ENCODE measurements at places on chromosomes 12 and 14.

DNA sequence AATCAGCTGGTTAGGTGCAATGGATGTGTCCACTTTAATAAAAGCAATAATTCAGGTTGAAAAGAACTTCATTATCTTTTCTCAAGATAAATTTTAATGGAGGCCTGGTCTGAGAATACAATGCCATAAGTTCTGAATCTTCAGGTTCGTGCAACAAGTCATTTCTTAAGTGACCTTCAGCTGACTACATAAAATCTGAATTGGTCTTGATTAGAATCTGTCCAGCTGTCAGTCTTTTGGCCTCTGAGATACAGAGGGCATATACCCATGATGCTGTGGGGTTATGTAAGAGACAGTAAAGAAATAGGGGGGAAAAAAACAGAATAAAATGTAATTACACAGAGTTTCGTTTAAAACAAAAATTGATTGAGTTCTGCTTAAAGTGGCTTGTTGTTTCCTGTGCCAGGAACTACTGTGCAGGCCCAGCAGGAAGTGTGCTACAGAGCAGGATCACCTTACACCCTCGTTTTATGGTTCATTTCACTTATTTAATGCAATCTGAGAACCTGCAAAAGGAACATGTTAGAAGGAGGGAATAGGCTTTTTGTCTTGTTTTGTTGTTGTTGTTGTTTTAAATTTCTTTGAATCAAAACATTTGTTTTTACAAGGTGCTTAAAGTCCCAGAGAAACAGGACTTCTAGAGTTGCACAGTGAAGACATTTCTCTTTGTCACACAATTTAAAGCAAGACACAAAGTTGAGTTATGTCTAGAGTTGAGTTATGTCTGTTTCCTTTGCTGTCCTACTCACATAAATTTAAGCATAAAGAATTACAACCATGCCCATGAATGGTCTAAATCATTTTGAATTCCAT lies 64.2 kb downstream of the LGR5 start:
- peak; percentile 76 for DNase-seq

- DNase-seq = no peak
These were observed 108.6 kb upstream of the FZD10 start for GRCh38 chr12:130053651-130054069.

- no peak for DNase-seq
These were observed 32.8 kb upstream of the KLHL42 start for GRCh38 chr12:27747111-27747820.

DNA sequence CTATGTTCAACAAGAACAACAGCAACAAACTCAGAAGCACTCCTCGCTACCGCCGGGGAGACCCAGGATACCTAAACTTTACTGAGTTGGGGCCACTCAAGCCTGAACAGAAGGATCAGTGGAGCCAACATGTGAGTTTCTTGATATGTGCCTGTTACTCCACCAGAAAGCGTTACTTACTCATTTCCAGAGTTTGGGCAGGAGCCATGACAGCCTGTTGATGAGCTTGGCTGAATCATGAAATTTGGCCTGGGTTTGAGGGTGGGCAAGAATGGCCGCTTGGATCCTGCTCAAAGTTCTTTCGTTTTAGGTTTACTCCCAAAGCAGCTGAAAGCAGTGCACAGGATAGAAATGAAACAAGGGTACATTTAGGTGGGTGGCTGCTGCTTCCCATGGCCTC lies 12.0 kb upstream of the GALNT6 start:
- DNase-seq = no peak

DNA sequence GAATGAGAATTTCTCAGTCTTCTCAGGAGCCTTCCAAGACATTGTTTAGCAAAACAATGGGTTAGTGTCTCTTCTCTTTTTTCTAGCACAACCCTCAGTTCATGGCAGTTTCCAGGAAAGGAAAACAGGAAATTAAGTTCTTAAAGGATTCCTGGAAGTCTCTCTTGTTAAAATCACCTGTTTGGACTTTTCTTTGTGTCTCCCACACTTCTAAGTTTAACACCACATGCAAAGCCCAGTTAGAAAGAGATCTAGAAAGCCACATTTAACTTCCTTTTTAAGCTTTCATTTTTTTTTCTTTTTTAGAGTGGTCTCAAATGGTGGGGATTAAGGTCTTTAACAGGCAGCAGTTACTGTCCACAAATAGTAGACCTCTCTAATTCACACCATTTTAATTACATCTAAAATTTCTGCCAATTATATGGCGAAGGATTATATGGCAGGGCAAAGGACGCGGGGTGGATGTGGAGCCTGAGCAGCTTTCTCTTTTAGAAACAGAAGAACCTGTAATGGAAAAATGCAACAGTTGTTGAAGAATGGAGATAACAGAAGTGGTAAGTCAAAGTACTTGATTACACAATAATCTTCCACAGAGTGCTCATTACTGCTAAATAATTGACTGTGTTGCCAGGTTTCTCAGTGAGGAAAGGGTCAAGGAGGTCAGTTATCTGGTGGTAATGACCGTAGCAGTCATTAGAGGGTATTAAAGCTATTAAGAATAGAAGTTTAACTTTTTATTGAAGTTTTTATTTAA lies 298.6 kb downstream of the AKAP6 start:
- no peak for DNase-seq

DNA sequence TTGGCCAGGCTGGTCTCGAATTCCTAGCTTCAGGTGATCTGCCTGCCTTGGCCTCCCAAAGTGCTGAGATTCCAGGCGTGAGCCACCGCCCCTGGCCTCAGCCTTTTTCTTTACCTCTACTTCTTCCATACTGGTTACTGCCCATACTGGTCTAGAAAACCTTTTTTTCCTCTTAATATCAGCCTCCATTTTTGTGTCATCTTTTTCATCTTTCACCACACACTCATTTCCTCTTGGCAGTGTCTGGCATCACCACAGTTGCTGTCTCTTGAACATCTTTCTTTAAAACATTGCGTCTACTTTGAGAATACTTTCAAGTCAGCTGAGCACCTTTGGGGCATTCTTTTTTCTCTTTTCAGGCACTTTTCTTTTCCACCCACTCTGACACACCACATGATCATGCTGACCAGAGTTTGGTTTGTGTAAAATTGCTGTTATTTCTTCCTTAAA lies 32.7 kb downstream of the DDX47 start:
- no peak for DNase-seq

- DNase-seq = no peak
These were observed 94.4 kb downstream of the CRACR2A start for GRCh38 chr12:3658327-3659163.

DNA sequence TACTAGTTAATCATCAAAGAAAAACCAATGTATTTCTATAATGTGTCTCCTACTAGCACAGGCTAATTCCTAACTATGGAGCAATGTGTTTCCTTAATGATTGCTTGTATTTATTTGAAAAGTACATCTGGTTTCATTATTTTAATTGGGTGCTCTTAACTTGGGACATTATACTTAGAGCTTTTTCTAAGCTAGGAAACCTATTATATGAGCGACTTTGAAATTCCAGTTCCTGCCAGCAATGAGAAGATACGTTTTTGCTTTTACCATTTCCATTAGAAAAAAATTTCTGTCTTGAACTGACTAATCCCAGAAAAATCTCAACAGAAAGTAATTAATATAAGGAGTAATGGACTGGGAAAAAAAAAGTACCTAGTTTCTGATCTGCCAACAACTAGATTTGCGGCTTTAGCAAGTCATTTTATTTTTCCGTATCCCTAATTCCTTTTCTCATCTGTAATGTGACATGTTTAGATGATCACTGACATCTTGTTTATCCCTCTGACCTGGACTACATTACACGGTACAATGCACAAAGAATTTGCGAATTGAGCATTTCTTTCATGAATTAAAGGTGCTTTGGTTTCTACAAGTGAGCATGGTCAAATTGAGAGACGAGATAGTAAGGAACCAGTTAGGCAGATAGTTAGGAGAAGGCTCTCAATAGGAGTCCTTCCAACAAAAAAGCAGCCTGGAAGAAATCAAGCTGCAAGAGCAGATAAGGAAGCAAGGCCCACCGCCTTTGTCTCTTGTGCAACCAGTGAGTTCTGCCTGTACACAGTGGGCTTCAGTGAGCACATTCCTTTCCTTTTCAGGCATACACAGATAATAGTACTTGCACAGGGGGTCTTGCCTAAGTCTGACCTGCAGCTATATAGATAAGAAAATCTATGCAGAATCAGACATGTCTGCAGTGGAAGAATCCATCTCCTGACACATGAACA lies 1765.0 kb upstream of the FLRT2 start:
- no peak for DNase-seq

- peak; percentile 63 for DNase-seq
These were observed 76.6 kb downstream of the SSPN start for GRCh38 chr12:26271889-26272492.

- no peak for DNase-seq
These were observed 3.8 kb downstream of the ENDOU start for GRCh38 chr12:47721431-47721973.

DNA sequence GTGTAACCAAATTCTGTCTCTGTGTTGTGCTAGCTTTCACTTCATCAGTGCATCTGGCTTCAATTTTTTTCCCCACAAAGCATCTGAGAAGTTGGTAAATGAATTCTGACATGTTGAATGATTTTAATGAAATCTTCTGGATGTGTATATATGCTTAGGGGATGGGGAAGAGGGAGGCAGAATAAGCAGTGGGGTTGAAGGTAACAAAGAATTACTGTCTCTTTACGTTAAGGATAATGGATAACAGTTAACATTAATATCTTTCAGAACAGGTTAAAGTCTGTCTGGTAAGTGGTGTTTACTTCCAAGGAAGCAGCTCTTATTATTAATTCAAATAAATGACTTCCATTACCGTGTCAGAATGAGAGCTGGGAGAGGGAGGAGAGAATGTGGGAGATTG lies 261.7 kb downstream of the ERC1 start:
- no peak for DNase-seq

DNA sequence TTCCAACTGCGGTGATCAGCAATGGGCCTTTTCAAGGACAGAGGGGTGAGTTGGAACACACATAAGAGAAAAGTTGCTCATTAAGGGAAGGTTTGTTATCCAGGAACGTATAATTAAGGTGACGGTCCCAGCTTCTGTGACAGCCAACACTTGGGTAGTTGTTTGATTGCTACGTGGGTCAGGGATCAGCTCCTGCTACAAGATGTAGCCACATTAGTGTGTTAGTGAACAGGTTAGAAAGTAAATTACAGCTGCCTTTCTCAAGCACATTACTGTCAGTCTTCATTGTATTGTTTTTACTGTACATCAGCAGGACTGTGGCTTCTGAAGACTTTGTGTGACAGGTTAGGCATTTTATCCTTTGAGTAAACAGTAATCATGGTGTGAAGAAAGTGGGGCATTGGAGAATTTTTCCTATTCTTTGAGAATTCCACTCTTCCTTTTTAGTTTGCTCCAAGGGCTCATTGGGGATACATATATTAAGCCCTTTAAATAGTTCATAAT lies 230.5 kb downstream of the EGLN3 start:
- DNase-seq = no peak

DNA sequence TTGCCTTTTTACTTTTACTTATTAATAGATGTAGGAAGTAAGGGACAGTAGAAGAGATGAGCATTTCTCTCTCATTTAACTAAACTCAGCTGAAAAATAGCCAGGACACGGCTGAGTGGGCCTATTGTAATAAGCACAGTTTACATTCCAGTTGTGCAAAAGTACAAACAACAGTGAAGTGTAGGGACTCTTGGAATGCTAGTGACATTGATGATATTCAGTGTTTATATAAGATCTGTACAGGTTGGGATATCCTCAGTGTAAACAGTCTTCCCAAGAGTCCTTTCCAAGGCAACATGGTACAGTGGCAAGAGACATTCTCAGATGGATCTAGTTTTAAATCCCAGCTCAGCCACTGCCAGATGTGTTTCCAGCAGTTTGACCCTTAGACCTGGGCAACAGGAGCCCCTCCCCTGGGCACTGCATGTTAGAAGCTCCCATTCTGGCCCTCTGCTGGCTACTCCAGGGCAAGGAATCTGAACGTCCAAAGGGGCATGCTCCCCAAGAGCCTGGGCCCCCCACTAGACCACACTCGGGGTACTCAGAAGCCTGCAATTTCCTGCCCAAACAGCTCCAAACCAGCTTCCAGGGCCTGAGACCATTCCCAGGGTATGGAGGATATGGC lies 55.3 kb downstream of the STAB2 start:
- DNase-seq = no peak

- no peak for DNase-seq
These were observed 174.0 kb upstream of the ARHGAP5 start for GRCh38 chr14:31902945-31903646.

- DNase-seq = no peak
These were observed 23.3 kb upstream of the SLC2A3 start for GRCh38 chr12:7959278-7959677.

GRCh38 chr12:33529031-33529430 lies 89.4 kb upstream of the SYT10 start:
- no peak for DNase-seq

DNA sequence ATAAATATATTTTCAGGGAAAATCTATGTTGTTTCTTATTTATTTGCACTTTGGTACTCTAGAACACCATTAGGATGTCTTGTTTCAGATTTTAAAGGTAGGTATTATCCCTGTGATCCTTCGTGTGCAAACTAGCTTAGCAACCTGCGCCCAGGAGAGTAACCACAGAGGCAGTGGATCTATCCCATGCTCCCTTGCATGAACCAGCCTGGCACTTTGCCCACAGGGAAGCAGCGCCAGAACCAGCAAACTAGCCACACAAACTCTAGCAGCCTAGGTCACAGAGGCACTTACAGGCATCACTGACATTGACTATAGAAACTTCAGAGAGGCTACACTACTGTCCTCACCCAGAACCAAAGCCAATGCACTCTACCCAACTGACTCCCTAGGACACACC lies 76.1 kb downstream of the TSHR start:
- no peak for DNase-seq

DNA sequence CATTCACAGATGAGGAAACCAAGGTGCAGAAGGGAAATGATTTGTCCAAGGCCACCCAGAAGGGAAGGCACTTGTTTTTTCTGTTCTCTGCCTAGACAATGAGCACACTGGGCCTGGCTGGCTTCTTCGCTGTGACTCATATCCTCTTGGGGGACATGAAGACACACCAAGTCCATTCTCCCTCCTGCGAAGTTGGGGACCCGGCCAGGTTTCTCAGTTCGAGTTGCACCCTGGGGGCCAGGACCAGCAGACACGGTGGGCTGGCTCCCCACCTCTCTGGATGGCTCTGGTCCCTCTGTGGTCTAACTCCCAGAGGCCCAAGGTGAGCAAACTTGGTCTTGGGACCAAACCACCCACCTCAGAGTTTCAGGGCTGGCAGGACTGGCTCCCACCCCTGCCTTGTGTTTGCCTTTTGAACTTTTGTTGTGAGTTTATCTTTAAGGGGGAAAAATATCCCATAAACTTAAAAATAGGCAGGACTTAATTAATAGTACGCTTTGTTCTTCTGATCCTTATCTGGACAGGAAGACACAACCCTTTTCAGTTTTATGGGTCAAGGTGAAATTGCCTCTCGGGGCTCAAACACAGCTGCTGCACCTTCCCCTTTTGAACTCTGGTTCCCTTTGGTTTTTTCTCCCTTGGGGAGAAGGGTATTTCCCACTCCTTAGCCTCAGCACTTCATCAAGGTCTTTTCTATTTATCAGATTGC lies 9.0 kb upstream of the MLEC start:
- no peak for DNase-seq

DNA sequence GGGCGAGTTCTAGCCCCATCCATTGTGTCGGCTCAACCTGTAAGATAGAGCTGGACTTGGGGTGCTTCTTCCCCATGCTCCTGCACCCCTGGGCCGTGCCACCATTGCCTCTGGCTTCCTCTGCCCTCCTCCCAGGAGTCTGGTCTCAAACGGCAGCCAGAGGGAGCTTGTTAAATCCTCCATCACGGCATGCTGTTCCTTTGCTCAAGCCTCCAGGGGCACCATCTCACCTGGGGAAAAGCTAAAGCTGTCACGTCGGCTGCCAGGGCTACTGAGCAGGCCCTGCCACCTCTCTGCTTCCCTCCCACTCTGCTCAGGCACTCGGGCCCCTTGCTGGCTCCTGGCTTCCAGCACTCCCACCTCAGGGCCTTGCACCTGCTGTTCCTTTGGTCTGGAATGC lies 140.4 kb downstream of the RBM19 start:
- DNase-seq = no peak

Data from renal pelvis (tissue), 12 donors.